ENCODE measurements at places on chromosomes 12 and 14.

GRCh38 chr14:68255693-68256178, 436.2 kb downstream of the RAD51B start:
- no peak for DNase-seq

DNA sequence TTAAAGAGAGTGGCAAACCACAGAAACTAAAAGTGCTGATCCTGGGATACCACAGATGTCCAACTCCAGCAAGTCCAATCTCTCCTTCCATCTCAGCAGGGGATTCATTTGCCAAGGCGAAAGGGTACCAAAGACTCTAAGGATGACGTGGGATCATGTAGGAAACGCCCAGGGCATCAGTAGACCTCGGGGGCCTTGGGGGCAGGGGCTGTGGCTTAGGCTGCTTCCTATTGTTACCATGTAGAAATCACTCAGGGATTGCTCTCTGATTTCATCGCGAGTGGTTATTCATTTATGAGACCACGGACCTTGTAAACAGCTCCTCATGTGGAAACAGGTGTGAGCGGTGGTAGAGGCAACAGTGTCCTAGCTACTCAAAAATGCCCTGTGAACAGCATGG, 149.3 kb upstream of the FKBP4 start:
- DNase-seq: no peak

DNA sequence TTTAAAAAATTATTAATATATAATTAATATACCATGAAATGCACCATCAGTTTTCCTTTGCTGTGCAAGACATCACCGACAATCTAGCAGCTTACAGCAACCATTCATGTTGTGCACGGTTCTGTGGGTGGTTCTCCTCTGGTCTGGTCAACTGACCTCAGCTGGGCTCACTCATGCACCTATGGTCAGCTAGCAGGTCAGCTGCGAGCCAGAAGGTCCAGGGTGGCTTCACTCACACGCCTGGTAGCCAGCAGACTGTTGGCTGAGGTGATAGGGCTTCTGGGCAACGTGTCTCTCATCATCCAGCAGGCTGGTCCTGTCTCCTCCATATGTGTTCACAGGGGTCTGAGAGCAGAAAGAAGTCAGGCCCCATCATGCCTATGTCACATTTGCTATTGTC, 210.4 kb downstream of the KIF26A start:
- DNase-seq: no peak

DNA sequence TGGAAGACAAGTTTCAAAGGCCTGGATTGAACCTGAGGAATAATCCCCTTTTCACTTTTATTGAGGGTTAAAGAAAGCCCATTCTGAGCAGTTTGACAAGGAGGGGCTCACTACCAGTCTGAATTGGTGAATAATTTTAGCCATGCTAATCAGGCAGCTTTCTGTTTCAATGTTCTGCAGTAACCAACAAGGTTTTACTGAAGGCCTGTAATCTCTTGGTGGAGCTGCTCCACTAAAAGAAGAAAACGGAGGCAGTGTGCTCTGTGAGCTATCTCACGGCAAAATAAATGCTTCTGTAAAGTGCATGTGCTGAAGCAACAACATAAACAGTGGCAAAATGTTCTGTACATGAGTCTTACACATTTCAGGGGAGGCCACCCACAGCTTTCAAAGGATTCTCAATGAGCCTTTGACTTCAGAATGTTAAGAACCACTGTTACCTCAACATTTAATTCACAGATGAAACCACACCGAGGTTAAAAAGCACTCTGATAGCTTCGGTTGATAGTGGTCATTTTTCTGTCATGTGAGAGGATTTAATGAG, 111.2 kb downstream of the LRIG3 start:
- DNase-seq: no peak

DNA sequence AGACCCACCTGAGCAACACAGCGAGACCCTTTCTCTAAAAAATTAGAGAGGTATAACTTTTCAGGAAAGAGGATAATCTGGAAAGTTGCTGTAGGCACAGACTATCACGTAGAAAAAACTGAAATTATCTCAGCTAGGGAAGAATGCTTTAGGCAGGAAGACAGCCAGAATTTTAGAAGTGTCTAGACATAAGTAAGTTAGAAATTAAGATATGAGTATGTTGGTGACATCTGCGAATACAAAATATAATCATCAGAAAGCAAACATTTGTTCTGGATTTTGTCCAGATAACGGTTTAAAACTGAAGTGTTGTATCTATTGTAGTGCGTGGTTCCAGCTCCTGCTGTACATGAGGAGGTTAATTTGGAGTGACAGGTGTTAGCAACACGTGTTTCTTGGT, 123.2 kb downstream of the FBXL14 start:
- DNase-seq: no peak

GRCh38 chr12:55019784-55020183, at the start of gene NEUROD4:
NEUROD4 (plus strand) TSS chr12:55019974; CDS start chr12:55026440, 6,466 bp downstream.
- no peak for DNase-seq
